Renal cortical epithelial cell (primary cell): ENCODE measurements at places on chromosomes 7 and 10. TPM values are rescaled to one million over a fixed set of nuclear protein-coding genes. Genes with fewer than 3 reads are reported as not detected.

Gene PNLIP
- total RNA-seq = not detected in 2 replicates

Gene GTF2IRD1
- total RNA-seq = 27.3 and 52.2 TPM in 2 replicates

DNA sequence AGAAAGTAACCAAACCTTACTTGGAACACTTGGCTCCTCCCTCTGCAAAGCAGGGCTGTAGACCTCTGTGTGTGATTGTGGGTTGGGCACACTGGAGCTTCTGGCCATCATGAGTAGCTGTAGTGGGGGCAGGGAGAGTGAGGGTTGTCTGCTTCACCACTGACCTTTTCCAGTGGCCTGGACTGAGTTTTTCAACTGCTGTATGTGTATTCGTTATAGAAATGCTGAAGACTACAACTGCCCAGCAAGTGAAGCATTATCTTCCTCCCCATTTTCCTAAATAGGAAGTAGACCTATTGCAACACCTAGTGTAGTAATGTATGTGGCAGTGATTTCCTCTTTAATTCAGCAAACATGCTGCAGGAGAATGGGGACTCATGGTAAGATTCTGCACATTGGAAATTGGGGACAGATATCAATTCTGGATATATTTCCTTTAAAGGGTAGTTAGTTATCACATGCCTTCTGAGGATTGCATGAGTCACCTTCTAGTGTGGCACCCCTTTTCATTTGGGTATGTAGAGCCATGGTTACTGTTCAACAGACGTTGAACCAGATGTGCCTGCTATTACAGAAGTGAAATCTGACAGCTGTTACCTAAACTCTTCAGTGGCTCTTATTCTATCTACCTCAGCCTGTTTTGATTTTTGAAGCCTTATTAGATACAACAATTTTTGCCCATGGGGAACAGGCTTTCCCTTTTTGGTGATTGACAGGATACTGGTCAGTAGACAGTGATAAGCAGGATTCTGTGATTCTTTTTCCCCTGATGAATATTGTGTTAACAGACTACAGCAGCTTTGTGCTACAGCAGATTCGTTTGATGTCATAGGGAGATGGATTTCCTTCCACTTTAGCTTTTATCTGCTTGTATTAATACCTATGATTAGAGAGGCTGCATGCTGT lies 130.9 kb downstream of the SND1 start:
- peak; percentile 38 for DNase-seq

GRCh38 chr7:78850093-78850740 lies 603.2 kb downstream of the MAGI2 start:
- no peak for DNase-seq

Gene EIF4H
- 332 and 407 TPM in 2 replicates for total RNA-seq

DNA sequence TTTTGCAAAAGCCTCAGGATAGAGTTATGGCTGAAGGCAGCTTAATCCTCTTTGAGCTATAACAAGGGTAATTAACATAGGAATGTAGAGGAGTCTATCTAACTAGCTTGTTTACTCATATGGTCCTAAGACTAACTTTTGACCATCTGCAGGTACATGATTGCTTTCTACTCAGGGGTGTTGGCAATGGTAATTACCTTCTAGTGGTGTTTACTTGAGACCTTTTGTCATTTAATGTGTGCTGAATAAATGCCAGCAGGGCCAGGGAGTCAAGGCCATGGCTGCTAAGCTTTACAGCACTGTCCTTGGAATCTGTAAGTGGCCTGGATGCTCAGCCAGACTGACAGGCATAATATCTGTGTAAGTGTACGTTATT lies 1325.0 kb downstream of the XPNPEP1 start:
- DNase-seq = no peak

DNA sequence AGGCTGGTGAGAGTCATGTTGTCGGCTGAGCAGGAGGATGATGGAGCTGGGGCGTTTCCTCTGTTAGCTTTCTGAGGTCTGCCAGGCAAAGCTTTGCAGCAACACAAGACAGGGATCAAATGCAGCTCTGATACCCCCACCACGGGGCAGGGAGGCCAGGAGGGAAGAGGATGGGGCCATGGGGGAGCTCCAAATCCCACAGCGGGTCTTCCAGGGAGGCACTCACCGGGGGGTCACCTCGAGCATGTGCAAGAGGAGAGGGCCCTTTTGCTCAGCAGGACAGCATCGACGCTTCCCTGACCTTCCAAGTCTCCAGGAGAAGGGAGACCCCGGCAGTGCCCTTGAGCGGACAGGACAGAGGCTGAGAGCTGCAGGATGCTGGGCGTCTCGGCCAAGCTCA lies 127.5 kb downstream of the WDR37 start:
- no peak for DNase-seq

DNA sequence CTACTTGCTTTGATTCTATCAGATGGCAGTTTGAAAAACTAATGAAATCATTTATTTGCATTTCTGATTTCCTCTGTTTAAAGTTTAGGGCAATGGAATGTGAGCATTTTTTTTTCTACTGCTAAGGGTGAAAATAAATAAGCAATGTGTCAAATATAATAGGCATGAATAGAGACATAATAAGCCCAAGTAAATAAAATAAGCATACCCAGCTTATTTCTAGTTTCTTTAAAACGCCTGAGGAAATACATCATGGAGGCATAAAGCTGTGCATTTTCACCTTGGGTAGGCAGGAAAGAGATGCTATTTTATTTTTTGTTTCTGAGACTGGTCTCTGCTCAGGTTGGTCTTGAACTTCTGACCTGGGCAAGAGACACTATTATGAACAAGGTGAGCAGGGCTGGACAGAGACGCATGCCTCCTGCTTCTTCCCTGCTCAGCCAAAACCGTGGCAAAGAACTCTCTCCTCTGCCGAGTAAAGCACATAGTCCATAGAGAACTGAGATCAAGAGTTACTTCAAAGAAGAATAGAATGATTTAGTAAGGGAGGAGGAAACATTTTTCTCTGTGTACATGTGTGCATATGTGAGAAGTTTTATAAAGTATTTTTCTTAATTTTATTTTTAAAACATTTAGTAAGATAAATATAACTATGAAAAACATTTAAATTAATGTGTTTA lies 138.1 kb downstream of the GNAI1 start:
- peak; percentile 42 for DNase-seq

Gene GARIN1A
- 0.17 and 0.60 TPM in 2 replicates for total RNA-seq

DNA sequence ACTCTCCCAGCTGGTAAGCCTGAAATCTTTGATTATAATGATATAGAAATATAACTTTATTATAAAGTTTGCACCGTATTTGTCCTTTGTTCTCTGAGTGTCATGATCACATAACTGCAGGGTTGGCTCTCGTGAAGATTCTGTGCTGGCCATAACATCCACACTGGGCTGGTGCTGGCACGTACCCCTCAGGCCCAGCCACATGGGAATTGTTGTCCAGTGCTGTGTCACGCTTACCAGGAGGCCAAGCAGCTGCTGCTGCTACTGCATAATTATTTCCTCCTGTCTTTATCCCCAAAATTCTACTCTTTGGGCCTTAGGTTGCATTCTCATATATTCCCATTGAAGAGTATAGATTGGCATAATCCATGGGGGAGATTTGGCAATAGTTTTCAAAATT lies 20.8 kb upstream of the UCN3 start:
- no peak for DNase-seq

DNA sequence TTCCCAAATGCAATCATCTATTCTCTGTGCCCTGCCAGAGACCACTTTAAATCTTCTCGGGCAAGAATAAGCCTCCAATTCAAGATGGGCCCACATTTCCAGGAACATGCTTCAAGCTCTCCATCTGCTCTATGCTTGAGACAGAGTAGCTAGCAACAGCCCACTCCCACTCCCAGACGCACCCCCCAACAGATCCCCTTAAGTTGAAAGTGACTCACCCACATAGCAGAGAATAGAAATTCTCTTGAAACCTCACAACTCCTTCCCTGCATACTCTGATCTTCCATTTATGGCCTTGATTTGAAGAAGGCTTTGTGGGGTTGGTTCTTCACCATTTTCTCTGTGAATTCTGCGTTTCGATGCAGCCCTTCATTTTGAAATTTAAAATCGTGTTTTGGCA lies 604.0 kb downstream of the INHBA start:
- DNase-seq = no peak

DNA sequence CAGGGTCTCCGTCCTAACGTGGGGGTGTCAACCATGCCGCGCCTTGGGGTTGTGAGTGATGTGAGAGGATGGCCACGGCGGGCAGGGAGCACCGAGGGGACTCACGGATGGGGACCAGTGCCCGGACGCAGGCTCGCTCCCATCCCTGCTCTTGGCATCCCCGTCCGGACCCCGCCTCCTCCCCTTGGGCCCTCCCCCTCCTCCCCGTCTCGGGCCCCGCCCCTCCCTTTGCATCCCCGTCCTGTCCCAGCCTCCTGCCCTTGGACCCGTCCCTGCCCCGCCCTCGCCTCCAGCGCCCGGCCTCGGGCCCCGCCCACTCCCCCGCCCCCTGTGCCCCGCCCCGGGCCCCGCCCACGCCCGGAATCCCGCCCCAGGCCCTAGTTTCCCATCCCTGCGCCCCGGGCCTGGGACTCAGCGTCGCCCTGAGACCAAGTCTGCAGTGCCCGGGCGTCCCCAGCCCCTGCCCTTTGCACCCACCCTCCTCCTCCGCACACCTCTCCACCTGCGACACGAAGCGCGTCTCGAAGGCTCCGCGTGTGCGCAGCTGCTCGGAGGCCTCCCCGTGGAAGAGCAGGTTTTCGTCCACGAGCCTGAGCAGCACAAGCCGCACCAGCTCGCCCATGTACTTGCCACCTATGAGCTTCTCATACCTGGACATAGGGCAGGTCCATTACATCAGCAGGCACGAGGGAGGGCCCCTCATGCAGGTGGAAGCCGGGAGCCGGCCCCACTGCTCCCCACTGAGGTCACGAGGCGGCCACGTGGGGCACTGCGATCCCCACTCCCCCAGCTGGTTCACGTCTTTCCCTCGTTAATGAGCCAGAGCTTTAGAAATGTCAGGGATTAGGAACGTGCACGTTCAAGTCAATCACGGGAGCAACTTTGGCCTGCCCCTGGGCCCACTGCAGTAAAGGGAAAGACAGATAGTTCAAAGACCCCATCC lies 5.1 kb upstream of the MYL7 start:
- DNase-seq = no peak

Gene VWC2
- not detected in 2 replicates for total RNA-seq
